Stimulated activated CD4-positive, alpha-beta T cell treated with anti-CD3 and anti-CD28 coated beads, TNF-alpha, amount 100 ng/mL, for 48 hours (primary cell): ENCODE measurements at places on chromosomes 5 and 9.

DNA sequence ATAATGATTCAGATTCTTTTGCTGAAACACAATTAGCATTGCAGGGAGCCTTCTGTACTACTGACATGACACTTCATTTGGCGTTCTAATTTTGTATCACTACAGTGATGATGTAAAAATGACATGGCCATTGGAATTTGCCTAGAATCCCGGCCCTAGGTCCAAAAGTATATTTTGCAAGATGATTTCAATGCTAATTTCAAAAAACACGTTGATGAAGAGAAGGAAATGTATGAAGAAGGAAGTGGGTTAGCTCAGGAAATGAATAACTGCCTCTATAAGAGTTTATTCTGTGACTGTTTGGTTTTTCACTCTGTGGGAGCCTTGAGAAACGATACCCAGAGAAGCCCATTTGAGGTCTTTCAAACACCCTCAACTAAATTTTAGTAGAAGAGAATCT lies 59.3 kb downstream of the OSTF1 start:
- no peak for DNase-seq

GRCh38 chr5:174273325-174273724 lies 227.8 kb downstream of the NSG2 start:
- no peak for DNase-seq

DNA sequence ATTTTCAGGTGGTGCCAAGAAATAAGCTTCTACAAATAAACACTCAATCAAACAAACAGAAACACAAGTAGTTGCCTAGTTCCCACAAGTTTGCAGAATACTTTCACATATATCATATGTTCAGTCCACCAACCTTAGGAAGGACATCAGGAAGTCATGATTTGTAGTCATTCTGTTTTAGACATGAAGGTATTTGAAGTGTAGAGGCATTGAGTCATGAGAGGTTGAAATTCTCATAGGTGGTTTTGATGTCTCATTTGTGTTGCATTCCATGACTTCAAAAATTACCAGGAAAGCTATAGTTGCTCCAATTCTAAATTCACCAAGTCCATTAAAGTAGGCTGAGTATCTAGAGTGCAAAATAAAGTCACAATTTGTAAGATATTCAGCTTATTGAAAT lies 159.0 kb downstream of the KCTD16 start:
- DNase-seq: no peak

GRCh38 chr5:179436321-179437122 lies 91.3 kb upstream of the ADAMTS2 start:
- DNase-seq: no peak

GRCh38 chr9:100099722-100100042 lies 639 bp downstream of the INVS start:
- DNase-seq: no peak

- DNase-seq: no peak
These were observed 230.5 kb downstream of the SYK start for GRCh38 chr9:91032121-91032531.

DNA sequence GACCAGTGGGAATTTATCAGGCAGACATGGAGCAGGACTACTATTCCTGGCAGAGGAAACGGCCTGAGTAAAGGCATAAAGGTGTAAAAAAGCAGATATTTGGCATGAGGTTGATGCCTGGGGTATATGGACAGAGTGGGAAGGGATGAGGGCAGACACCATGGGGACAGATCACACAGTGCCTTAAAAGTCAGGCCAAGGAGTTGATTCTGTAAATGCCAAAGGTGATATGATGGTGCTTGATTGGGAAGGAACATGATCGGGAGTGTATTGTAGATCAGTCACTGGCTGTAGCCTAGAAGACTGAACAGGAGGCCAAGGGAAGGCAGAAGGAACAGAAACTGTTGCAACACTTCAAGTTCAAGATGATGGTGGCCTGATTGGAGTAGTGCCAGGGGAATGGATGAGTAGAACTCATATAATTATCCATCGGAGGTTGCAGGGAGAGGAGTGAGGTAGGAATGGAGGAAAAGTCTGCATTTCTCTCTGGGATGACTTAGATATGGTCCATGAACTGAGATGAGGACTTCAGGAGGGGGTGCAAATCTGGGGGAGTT lies 594.3 kb upstream of the KLF4 start:
- no peak for DNase-seq

GRCh38 chr9:119094086-119094485 lies 275.1 kb downstream of the BRINP1 start:
- DNase-seq: no peak

DNA sequence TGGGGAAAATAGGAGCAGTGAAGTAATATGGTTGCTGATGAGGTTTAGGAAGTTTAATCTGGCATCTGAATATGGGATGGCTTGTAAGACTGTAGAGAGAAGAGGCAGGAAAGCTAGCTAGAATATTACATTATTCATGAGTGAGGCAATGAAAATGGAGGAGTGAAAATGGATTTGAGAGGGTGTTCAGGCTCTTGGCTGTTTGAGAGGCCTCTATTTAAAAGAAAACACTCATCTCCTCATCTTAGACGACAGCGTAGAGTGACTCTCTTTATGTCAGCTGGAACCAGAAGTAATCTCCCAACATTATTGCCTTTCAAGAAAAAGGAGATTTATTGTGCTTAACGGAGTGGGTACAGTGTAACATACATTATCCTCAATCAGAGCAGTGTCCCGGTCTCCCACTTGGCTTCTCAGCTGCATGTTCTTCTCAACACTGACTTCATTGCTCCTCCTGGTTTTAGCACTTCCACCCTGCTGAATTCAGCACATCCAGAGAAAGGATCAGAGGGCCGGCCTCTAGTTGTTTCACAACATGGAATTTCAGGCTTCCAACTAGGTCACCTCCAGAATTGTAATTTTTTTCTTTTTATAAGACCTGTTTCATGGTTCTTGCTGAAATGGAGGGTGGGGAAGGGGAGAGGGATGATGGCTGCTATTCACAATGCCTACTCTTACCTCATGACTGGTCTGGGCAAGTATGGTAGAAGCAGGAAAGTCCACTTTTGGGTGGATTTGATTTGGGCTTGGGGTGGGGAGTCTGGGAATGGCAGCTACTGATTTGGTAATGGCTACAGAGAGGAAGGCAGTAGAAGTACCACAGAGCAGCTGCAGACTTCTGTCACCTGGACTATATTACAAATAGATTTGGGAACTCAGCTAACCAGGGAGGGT lies 52.9 kb upstream of the KIAA1958 start:
- no peak for DNase-seq

- DNase-seq: no peak
These were observed 249.2 kb upstream of the POU5F2 start for GRCh38 chr5:93990504-93991070.

- no peak for DNase-seq
These were observed 518.5 kb downstream of the NR2F1-AS1 start for GRCh38 chr5:93062548-93062947.

GRCh38 chr5:109669991-109670706 lies 19.6 kb upstream of the MAN2A1 start:
- DNase-seq: no peak

GRCh38 chr5:139082813-139083498 lies 115.2 kb downstream of the SIL1 start:
- DNase-seq: no peak
